ENCODE measurements at places on chromosomes 3 and 15.

DNA sequence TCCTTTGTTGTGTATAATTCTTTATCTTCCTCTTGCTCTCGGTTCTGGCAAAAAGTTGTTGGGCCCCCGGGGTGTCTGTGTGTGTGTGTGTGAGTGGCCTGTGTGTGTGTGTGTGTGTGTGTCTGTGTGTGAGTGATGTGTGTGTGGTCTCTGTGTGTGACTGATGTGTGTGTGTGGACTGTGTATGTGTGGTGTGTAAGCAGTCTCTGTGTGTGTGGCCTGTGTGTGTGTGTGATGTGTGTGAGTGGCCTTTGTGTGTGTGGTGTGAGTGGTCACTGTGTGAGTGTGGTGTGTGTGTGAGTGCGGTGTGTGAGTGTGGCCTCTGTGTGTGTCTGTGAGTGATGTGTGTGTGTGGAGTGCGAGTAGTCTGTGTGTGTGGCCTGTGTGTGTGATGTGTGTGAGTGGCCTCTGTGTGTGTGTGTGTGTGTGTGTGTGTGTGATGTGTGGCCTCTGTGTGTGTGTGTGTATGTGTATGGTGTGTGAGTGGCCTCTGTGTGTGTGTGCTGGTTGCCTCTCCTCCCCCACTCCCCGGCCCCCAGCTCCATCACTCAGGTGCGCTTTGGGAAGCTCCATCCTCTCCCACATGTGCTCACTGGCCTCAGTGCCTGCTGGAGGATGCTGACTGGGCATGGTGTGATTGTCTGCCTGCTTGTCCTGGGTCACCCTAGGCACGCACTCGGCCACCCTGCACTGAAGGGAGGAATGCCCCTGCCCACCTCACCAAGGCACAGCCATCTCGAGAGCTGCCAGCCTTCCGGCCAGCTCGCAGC is 8.8 kb downstream of the LINGO1 start:
- no peak for DNase-seq

GRCh38 chr15:91523596-91523995 is 329.9 kb upstream of the SLCO3A1 start:
- no peak for DNase-seq

GRCh38 chr3:45705839-45706808 is 16.9 kb downstream of the SACM1L start:
- DNase-seq, result no peak

- DNase-seq, result no peak
Measured at GRCh38 chr3:10554236-10554611, 48.8 kb upstream of the ATP2B2 start.

- no peak for DNase-seq
Measured at GRCh38 chr15:75031848-75032247, 8.5 kb downstream of the PPCDC start.

GRCh38 chr3:176590722-176591121 is 606.6 kb downstream of the TBL1XR1 start:
- no peak for DNase-seq

- DNase-seq, result no peak
Measured at GRCh38 chr15:92605225-92605944, 50.2 kb downstream of the FAM174B start.

DNA sequence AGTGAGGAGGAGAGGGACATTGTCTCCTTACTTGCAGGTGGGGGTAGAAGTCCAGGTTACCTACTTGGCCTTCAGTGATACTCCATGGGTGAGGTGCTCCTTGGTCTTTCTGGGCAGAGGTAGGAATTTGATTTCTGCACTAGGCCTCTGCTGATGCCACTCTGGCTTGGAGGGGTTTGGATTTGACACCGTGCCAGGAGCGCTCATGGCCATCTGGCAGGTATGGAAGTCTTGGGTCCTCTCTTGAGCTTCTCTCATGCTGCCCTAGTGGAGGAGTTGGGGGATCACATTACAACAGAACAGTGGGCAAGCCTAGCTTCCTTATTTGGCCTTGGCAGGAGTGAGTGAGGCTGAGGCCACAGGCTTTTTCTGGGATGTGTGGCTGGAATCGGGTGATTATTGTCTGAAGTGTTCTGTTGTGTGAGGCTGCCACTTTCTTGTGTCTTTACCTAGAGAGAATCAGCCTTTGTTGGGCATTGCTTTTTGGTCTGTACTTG is 525.0 kb downstream of the GABRG3 start:
- no peak for DNase-seq

GRCh38 chr3:190008432-190008831 is 112.3 kb downstream of the P3H2 start:
- no peak for DNase-seq

DNA sequence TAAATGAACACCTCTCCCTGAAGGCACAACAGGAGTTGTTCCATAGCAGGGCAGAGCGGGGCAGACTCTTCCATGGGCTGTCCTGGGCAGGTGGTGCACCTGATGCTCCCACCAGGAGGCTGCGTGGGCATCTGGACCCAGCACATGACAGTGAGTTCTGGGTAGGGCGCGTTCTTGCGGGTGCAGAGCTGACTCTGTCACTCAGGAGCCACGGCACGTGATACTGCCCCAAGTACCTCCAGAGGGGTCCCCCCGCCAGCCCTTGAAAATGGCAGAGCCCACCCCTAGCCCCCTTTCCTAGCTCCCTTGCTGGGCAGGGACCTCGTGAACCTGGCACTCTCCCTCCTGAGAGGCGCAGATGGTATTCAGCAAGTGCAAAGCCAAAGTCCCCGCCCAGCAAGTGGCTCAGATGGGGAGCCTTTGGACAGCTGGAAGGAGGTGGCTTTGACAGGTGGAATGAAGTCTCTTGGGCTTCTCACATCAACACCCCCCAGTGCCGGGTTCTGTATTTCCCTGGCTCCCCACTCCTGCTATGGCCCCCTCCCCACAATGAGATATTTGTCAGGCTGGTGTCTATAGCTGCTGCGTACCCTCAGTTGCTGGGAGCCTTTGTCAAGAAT is 172.1 kb downstream of the TBC1D2B start:
- DNase-seq, result no peak

GRCh38 chr3:15094187-15094875 is 4.6 kb downstream of the RBSN start:
- no peak for DNase-seq

GRCh38 chr3:161893972-161894371 is 397.4 kb downstream of the OTOL1 start:
- DNase-seq, result no peak

DNA sequence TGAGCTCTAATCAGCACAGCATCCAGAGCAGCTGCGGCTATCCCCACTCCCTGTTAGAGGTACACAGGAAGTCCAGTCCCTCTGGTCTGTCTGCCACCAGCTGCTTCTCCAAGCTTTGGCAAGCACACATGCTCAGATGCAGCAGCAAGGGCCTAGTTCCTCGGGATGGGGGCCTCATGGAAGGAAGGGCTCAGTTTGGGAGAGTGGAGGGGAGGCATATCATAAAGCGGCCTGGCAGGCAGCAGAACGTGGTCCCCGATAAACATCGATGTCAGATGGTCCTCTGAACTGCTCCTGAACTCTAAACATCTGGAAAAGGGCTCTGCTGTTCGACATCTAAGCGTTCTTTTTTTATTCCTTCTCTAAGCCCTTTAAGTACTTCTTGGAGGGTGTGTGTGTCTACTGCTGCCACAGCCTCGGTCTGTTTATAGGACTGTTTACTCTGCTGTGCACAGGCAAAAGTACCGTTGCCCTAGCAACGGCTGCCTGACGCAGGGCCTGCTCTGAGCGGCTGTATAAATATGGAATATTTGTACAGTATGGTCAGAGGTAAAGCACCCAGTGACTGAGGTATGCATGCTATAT is 74.6 kb downstream of the PRICKLE2 start:
- no peak for DNase-seq

GRCh38 chr3:82448320-82448719 is 686.9 kb upstream of the GBE1 start:
- no peak for DNase-seq

Measured in CD8-positive, alpha-beta memory T cell (primary cell).